ENCODE measurements at places on chromosomes 1 and 21.

- no peak for DNase-seq
Measured at GRCh38 chr1:43879996-43880395, 53.6 kb upstream of the ARTN start.

DNA sequence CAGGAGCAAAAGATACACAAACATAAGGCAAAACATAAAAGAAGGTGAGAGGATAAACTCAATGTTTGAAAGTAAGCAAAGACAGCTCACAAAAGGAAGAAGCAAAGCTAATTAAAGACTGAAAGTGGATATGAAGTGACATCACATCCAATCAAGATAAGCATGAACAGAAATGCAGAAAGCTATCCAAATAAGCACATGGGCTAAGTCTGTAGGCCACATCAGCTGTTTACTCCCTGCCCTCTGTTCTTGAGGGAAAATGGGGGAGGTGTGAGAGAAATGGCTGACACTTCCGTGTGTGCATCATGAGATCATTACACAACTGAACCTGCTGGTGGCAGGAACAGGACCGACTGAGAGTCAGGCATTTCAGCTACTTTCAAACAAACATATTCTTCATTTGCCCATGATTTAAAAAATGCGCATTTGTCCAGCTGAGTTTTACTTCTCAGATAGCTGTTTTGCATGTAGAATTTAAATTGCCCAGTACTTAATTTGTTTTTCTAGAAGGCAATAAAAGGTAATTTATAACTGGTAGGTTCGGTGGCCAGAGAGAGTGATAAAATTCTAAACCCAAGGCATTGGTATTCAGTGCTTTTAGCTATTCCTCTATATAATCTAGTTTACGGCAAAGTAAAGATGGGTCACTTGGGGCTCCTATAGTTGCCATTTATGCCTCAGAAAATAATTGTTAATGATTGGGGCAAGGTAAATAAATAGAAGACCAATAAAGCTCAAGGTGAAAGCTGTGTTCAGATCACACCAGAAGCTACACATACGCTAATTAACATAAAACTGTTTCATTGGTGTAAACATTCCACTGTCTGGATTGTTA lies 27.2 kb upstream of the MAN1A2 start:
- no peak for DNase-seq

GRCh38 chr1:181112071-181112929 lies 23.8 kb downstream of the IER5 start:
- peak; percentile 84 for DNase-seq

DNA sequence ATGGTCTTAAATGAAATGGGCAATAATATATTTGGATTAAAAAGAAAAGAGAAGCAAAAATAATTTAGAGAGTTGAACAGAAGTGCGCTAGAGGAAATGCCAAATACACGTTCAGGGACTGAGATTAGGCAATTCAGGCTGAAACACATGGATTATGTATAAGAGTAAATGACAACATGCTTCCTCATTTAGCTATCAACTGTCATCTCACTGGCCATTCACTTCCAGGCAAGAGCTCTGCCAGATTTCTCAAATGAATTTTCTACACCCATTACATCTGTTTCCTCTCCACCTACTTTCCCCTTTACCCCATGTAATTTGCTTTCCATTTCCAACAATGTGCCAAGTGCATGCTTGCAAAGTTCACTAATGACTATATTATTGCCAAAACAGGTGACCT lies 582.4 kb downstream of the LTN1 start:
- DNase-seq: no peak

GRCh38 chr21:45767071-45768006 lies 123.8 kb downstream of the PCBP3 start:
- no peak for DNase-seq

DNA sequence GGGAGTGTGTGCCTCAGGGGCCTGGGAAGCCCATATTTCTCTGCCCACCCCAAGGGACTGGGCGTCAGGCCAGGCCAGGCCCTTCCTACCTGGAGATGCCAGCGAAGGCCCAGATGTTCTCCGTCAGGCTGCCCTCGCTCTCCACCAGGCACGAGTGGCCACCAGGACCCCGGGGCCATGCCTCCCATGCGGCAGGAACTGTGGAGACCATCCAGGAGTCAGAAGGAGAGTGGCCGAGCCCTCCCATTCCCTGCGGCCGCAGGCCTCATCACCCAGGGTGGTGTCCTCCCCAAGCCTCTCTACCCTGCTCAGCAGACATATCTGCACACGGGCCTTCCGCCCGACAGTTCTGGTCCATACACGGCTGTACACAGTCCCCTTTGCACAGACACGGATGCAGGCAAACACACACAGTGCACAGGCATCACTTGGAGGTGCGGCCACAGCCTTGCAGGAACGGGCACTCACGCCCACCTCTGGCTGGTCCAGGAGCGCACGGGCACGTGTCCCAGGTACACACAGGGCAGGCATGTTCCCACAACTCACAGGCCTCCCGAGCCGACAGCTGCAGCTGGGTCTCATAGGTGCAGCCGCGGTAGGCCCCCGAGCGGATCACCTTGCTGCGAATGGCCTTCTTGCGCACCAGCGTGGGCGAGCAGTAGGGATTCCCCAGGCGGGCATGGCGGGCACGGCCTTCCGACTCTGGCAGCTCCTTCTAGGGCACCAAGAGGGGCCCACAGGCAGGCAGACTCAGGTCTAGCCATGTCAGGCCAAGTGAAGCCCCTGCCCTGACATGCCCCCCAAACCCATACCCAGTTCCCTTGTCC lies 5.9 kb upstream of the KIF17 start:
- no peak for DNase-seq

DNA sequence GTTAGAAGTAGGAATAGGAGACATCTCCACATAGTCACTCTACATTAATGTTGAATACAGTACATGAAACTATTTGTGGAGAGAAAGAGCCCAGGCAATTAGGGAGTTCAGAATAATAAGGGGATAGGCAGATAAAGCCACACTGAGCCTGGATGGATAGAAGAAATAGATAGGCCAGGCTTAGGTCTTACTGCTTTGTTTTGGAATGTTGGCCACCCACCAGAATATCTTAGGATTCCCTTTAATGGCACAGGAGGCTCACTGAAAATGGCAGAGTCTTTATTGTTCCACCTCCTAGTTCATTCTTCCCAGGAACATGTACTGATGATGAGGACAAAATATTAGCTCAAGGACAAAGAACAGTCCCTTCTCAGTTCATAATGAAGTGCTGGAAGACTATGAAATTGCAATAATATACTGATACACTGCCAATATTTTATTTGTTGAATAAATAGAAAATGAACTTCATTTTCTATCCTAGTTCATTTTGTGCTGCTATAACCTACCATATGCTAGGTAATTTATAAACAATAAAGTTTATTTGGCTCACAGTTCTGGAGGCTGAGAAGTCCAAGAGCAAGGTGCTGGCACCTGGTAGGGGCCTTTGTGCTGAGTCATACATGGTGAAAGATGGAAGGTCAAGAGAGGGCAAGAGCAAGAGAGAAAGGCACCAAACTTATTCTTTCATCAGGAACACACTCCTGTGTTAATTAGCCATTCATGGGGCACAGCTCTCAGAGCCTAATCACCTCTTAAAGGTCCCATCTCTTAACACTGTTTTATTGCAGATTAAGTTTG lies 87.3 kb downstream of the TBX15 start:
- no peak for DNase-seq

- no peak for DNase-seq
Measured at GRCh38 chr1:59352065-59352464, 55.2 kb downstream of the FGGY start.

DNA sequence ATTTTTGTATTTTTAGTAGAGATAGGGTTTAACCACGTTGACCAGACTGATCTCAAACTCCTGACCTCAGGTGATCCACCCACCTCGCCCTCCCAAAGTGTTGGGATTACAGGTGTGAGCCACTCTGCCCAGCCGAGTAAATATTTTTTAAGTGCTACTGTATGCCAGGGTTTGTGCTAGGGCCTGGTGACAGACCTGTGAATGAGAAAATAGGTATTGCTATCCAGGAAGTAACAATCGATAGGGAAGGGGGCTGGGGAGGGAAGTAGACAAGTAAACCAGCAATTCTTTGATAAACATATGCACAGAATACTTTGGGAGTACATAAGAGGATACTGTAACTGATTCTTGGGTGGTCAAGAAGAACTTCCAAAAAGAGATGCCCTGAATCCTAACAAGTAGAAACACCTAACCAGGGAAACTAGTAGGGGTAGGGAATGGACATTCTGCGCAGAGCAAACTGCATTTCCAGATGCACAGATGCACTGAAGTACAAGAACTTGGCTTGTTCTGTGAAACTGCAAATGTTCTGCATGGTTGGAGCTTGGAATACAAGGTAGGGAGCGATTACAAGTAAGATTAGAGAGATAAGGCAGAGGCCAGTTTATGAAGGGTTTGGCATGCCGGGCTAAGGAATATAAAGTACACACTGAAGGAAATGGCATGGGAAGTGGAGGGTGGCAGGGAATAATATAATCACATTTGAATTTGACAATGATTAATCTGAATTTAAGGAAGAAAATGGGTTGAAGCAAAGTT lies 19.0 kb upstream of the DOCK7 start:
- peak; percentile 50 for DNase-seq

- DNase-seq: no peak
Measured at GRCh38 chr1:210600421-210601159, 271.9 kb downstream of the HHAT start.

Data from mucosa of descending colon (tissue), 3 donors.